Left cardiac atrium (tissue), 4 donors: ENCODE measurements at places on chromosomes 16 and 17. TPM values are rescaled to one million over a fixed set of nuclear protein-coding genes. Genes with fewer than 3 reads are reported as not detected.

- DNase-seq = no peak
These were observed 469.6 kb downstream of the SOX9 start for GRCh38 chr17:72590382-72590781.

DNA sequence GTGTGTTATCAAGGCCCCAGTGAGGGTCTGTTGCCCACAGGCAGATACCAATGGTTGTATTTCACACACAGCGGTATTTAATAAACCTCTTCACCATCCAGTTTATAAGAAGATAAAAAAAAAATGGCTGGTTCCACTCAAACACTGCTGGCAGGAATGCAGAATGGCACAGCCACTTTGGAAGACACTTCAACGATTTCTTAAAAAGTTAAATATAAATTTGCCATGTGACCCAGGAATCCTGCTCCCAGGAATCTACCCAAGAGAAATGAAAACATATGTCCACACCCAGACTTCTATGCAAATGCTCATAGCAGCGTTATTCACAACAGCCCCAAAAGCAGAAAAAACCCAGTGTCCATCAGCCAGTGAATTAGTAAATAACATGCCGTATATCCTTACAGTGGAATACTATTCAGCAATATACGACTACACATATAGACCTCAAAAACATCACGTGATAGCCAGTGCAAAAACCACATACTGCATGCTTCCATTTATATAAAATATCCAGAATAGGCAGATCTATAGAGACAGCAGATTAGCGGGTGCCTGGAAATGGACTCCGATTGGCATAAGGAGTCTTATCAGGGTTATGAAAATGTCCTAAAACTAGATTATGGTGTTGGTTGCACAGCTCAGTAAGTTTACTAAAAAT lies 38.7 kb downstream of the XYLT1 start:
- DNase-seq = no peak

DNA sequence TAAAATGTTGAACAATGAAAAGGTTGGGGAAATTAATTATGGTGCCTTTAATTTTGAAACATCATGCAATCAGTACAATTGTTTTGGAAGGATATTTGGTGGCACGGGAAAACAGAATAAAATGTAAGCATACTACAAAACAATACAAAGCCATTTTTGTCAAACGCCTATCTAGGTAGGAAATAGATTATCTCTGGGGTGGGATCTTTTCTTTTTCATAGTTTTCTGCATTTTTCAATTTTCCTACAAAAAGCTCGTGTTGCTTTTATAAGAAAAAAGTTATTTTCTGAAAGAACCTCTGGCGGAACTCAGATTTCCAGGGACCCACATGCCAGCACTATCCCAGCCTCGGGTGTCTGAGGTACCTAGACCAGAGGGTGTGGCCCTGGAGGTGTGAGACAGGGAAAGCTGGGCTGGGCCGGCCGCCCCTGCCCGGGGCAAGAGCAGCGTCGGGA lies 961 bp upstream of the MAP3K3 start:
- DNase-seq = no peak

- no peak for DNase-seq
These were observed 245.9 kb upstream of the ELAC2 start for GRCh38 chr17:13263746-13264145.

TCAP gene
- total RNA-seq = 1,910 TPM

DNA sequence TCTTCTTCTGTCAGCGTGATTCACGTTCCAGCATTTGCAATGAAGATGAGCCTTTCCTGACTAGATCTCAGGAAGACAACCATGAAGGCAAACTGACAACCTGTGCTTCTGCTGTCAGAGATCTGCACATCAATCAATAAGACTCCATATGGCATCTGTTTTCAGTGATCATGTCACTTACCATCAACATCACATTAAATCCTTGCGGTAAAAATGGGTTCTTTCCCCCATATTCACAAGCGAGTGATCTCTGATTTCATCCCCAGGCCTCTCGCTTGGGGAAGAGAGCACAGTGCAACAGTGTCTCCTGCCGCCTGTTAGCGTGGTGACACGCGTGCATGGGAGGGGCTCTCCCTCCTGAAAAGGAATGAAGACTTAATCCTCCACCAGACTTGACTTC lies 11.1 kb downstream of the NACA2 start:
- no peak for DNase-seq

GRCh38 chr17:78746263-78746948 lies 35.7 kb downstream of the CYTH1 start:
- no peak for DNase-seq

SCARF1 gene
- total RNA-seq = 10.7 TPM
